ENCODE measurements at places on chromosomes 7 and 10.
A peak's percentile ranks its signal among the peaks of the same experiment; 100 is the strongest.

GRCh38 chr10:114550756-114551635 lies 107.1 kb downstream of the ABLIM1 start:
- DNase-seq = peak; percentile 55

DNA sequence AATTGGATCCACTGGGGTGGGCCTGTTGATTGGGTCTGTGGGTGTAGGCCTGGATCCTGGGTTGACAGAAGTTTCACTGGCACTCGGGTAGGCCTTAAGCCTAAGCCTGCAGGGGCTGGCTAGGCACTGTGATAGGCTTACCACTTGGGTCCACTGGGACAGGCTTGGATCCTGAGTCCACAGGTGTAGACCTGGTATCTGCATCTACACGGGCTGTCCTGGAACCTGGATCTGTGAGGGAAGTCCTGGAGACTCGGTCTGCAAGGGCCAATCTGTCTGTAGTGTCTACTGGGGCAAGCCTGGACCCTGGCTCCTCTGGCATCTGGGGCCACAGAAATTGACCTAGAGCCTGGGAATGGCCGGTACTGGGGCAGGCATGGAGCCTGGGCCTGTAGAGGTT lies 219.0 kb upstream of the NRG3 start:
- no peak for DNase-seq

- peak; percentile 79 for DNase-seq
These were observed 13.1 kb upstream of the ZMIZ2 start for GRCh38 chr7:44735403-44736165.

DNA sequence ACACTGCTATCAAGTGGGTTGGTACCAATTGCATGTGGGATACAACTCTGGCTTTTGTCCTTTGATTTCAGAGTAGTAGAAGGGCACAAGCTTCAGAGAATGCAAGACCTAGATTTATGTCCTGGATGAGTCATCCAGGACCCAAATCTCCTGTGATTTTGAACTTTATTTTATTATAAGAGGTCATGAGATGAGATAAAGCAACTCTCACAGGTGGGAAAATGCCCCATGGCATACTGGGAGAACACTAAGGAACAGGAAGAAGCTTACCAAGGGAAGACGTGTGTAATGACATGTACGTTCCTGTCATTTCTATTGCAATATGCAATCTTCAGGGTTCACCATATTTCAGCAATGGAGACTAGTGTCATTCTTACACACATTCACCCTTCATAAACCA lies 966 bp downstream of the MALRD1 start:
- DNase-seq = no peak

DNA sequence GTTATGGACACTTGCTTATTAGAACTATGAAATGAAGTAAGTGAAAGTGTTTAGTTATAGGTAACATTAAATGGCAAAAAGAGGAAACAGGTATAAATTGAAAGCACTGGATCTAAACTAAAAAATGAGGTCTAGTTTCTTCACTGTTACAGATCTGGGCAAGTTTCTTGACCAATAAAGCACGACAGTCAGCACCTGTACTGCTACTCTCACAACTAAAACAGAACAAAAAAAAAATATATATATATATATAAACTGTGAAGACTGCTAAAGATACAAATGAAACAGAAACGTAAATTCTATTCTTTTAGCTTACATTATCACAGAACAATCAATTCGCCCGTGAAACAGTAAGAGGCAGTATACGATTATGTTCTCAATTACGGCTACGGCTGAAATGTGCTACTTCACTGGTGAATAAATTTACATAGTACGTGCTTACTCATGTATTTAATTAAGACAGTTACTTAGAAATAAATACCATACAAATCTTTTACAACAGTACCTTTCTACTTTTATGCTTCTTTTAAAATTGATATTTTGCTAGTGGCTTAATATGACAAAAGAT lies 4.2 kb downstream of the AHR start:
- peak; percentile 81 for DNase-seq

DNA sequence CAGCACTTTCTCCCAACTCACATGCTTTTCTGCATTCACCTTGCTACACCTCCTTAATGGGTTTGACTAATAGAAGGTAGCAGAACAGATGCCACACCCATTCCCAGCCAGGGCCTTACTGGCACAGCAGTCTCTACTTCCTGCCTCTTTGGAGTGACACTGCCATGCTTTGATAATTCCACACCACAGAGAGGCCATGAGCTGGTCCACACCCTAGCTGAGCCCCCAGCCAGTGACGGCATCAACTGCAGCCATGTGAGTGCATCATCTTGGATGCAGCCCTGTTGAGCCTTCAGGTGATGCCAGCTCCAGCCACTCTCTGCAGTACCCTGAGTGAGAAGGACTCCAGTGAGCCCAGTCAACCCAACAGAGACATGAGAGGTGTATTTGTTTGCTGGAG lies 27.5 kb upstream of the EZH2 start:
- DNase-seq = no peak

DNA sequence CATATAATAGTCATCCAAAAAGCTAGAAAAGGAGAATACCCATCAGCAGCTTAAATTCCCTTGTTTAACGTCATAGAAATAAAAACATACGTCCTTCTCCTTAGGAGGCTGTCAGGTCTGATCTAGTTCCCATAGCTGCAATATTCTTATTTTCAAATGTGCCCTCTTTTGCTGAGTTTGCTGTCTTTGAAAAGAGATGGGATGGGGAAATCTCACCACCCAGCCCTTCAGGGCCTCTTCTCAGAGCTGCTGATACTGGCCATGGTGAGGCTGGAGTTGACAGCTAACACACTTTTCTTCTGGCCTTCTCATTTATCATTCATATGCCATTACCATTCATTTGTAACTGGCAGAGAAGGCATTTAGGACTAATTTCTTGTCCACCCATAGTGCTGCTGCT lies 5.1 kb upstream of the PCGF5 start:
- DNase-seq = no peak

GRCh38 chr7:151897161-151897731 lies 20.3 kb upstream of the PRKAG2 start:
- DNase-seq = no peak

- DNase-seq = no peak
These were observed 305.5 kb downstream of the ACTR3B start for GRCh38 chr7:153065051-153065450.

DNA sequence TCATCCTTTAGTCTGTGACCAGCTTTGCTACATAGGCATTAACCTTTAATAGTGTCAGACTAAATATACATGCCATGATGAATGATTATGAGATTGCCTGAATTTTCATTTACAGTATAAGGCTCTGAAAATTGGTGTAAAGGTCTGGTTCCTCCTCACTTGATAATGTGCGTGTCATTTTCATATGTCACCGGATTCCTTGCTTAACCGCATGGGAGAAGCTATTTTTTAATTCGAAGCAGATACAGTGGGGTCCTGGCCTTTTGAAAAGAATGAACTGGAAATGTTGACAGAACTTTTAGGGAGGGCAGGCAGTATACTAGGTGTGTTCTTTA lies 192.4 kb upstream of the SH2B2 start:
- DNase-seq = no peak

DNA sequence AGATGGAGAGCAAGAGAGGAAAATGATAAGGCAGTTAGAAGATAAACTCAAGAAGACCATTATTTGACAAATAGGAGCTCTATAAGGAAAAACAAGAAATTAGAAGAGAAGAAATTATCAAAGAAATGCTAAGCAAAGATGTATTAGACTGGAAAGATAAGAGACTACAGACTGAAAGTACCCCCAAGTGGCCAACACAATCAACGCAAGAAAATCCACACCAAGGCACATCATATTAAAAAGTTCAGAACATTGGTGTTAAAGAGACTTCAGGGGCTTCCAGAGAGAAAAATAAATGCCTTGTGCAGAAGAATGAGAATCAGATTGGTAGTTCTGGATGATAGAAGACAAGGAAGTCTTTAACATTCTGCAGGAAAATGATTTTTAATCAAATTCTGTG lies 46.0 kb downstream of the SH2D4B start:
- DNase-seq = no peak

- no peak for DNase-seq
These were observed 5.4 kb downstream of the VIM start for GRCh38 chr10:17233286-17233991.

GRCh38 chr7:156039971-156040677 lies 227.9 kb upstream of the SHH start:
- DNase-seq = peak; percentile 31

DNA sequence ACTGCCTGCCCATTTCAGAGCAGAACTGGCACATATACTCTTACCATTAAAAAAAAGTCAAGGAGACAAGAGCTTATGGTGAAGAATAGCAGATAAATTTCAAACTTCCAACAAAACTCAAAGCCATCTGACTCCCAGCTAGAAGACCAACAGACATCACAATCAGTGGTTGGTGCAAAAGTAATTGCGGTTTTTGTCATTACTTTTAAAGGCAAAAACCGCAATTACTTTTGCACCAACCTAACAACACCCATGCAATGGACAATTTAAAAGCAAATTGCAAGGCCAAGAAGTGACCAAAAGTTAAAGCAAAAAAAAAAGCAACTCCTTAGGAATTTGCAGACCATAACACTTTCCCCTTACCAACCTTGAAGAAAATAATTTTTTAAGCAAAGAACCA lies 18.8 kb downstream of the GLI3 start:
- DNase-seq = no peak

DNA sequence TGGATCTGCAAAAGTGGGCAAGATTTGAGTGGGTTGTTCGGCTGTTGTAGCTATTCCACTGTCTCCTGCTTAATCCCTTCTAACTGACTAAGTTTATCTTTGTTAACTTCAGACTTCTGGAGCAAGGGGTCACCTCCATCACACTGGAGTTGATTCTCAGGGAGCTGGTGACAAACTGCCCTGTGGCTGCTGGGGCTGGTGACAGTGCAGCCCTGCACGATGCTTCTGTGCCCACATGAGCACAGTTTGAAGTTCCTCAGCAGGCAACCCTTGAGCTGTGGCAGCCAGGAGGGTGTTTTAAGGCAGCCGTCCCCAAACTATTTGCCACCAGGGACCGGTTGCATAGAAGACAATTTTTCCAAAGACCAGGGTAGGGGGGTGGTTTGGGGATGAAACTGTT lies 40.5 kb downstream of the ADRB1 start:
- peak; percentile 68 for DNase-seq

- no peak for DNase-seq
These were observed 155.6 kb downstream of the RAPGEF5 start for GRCh38 chr7:22201186-22201880.

DNA sequence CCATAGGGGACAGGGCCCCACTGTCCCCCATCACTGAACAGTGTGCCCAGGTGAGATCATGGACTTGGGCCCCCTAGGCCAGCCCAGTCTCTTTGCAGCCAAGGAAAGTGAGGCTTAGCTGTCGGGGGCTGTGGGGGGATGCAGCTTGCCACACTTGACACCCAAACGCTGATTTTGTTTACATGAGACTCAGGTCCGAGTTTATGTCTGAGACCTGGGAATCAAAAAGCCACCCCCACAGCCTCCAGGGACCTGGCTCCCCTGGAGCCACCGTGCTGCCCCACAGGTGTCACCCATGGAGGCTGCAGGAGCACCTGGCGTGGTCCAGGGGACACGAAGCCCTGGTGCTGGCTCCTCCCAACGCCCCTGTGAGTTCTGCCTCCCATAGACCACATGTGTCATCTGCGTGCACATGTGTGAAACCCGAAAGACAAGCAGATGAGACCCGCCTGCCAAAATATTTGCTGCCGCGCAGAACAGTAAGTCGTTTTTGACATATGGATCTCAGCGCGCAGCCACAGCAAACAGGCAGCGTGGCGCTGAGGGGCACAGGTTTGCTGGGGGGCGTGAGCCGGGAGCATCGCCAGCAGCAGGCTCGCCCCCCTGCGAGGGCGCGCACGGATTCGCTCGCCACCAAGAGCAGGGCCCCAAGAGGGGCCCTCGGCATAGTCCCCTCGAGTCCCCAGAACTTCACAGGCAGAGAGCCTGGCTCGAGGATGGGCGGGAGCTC lies 112.3 kb downstream of the LHPP start:
- DNase-seq = no peak

- no peak for DNase-seq
These were observed 798 bp upstream of the TSPAN33 start for GRCh38 chr7:129143724-129144094.
